ENCODE measurements at places on chromosomes 3 and 15. TPM values are rescaled to one million over a fixed set of nuclear protein-coding genes. Genes with fewer than 3 reads are reported as not detected.

NR1I2 gene
- total RNA-seq: not detected

DNA sequence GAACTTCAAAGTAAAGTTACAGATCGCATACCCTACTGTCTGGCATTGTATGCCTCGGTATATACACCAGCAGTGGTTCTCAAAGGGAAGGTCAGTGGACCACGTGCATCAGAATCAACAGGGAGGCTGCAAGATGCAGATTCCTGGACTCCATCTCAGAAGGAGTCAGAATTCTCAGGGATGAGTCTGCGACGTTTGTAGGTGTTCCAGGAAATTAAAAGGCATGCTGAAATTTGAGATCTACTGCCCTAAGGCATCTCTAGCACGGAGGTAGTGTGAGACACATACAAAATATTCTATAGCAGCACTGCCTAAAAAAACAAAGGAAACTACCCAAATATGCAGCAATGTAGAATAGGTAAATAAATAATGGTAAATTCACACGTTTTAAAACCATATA is 136.8 kb upstream of the BNIP2 start:
- no peak overlapping the region for H3K27ac ChIP-seq

GRCh38 chr3:136075811-136076210 is 110.3 kb downstream of the PPP2R3A start:
- no peaks in the 10 kb centered on the region for H3K36me3 ChIP-seq
- H3K27ac ChIP-seq: no peak overlapping the region
- no peaks in the 10 kb centered on the region for H3K27me3 ChIP-seq
- H3K4me1 ChIP-seq: peaks cover 2% of the 10 kb centered on the region
- no peak for DNase-seq

GRCh38 chr3:187941135-187941847 is 196.0 kb upstream of the BCL6 start:
- H3K4me1 ChIP-seq: peaks cover 29% of the 10 kb centered on the region
- no peaks in the 10 kb centered on the region for H3K27me3 ChIP-seq
- DNase-seq: no peak
- H3K36me3 ChIP-seq: no peaks in the 10 kb centered on the region
- no peak overlapping the region for H3K4me3 ChIP-seq
